ENCODE measurements at places on chromosomes 7 and 10.

DNA sequence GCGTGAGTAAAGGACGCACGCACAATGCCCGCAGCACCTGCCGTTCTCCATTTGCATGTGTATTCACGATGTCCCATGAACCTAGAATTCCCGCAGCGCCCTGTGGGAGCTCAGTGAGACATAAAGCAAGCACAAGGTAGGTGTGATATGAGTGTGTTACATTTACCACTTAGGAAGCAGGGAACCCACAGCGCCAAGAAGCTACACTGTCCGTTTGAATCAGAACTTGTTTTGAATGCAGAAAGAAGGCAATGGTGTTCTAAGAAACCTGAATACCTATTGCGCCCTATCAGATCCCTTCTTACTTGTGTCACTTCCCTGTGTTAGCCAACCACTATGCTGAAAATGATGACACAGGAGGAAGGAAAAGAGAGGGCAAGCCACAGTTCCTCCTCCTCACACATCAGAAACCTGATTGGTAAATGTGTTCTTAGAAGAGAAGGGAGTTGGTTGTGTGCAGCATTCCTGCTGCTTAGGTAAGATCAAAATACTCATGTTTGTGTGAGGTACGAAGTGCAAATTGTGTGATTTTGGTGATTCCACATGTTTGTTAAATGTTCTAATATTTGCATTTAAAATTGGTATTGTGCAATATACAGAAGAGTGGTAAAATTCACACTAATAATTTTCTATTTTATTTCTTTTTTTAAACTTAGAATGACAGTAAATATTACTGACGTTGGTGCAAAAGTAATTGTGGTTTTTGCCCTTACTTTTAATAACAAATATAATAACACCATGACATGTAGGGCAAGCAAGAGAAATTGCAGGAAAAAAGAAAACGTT is 185.4 kb downstream of the SEC23IP start:
- no peak for DNase-seq

DNA sequence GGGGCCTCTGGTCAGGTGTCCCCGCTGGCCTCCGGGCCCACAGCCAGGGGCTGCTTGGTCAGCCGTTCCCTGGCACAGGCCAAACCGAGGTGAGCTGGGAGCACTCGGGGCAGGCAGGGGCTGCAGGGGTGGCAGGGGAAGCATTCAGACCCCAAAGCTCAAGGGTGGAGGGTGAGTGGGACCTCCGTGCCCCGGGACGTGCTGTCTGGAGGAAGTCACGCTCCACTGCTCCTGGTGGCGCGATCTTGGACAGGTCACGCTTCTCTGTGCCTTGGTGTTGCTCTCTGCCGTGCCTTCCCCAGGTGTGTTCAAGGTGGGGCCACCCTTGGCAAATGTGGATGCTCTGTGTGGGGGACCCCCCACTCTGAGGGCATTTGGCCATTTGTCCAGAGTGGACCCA is 24.6 kb upstream of the ELFN1 start:
- DNase-seq: no peak

DNA sequence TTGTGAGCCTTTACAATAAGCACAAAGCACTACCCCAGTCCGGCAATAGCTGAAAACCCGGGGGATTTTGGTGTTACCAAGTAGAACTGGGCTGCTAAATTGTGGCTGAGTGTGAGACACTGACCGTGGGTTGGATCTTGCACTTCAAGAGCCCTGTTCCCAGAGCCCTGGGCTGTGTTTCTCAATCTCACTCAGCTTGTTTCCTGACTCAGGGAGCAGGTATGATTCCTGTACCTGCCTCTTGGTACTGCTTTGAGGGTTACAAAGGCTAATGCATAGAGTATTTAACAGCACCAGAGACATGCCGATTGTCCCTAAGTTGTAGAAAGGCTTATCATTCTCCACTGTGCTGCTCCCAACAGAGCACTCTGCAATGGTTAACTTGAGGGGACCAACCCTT is 134.6 kb downstream of the TEX36 start:
- DNase-seq: no peak

- no peak for DNase-seq
Observed at GRCh38 chr7:6386779-6387178, 61.0 kb downstream of the DAGLB start.

- no peak for DNase-seq
Observed at GRCh38 chr7:41870461-41871138, 167.7 kb upstream of the INHBA start.

GRCh38 chr10:133312769-133313145 is 4.0 kb downstream of the ZNF511 start:
- no peak for DNase-seq

DNA sequence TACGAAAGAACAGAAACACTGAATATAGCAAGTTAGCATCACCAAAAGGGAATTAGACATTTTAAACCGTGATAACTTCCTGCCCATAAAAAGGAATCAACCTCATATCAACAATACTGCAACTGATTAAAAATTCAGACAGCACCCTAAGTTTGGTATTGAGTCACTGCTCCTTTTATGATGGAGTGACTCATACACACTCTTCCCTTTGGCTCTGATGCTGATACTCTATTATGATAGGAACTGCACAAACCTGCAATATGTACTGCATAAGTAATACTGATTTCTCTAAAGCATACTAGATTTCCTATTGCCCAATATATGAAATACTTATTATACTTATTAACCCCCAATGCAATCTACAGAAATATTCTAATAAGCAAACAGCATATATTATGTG is 118.7 kb downstream of the PARD3 start:
- DNase-seq: no peak

GRCh38 chr7:6117533-6117932 is 86.4 kb downstream of the ANKRD61 start:
- DNase-seq: no peak

- no peak for DNase-seq
Observed at GRCh38 chr7:81777697-81778096, 7.8 kb upstream of the HGF start.

DNA sequence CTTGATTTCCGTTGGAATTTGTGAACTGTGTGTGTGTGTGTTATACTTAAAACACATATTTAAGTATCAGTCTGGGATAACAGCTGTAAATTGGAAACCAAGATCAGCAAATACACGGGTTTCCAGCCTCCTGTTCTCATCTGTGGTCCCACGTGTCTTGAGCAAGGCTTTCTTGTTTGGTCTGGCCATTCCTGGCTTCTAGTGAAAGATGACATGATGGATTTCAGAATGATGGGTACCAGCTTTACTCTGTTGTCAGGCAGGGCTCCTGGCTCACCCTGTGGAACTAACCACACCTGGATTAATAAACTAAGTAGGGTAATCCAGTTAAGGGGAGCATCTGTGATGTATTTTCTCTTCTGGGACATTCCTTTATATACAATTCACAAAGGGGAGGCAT is 346.2 kb upstream of the AOAH start:
- no peak for DNase-seq

DNA sequence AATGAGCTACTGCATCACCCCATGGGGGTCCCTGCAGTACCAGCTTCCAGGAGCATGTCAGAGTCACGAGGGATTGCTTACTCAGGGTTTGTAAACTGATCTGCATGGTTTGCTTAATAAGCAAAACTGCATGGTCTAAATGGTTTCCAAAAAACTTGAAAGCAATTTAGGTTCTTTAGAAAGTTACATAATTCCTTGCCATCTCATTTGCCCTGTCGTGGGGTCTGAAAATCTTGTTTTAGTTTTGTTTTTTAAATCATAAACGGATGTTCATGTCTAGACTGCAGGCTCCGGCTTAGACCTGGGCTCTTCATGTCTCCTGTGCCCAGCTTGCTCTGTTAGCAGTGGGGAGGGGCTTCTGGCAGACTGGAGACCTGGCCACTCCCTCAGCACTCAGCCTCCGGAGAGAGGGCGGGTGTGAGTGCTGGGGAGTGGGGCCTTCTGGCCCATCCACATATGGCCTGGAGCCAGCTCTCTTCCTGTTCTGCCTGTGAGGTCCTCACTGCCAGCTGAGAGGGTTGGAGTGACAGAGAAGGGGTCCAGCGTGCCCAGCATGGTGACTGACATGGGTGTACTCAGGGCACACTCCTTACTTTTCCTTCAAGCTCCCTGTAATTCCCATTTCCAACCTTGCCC is 17.5 kb downstream of the PRF1 start:
- DNase-seq: no peak

DNA sequence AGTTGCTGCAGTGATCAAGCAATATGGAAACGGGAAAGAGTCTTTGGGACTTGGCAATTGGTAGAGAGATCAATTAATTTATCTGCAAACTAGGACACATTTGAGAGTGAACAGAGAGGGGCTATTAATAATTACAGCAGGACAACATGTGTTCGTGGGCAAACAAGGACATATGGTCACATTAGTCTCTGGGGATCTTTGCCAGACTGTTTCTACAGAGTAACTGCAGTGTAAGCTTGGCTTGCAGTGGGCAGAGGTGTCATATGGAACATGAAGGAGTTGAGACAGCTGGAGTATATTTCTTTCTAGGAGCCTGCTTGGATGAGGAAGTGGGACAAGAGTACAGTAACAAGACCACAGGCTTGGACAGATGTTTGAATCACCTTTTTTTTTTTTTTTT is 232.1 kb upstream of the LYZL1 start:
- no peak for DNase-seq

GRCh38 chr7:138237995-138238394 is 161.7 kb downstream of the AKR1D1 start:
- no peak for DNase-seq

DNA sequence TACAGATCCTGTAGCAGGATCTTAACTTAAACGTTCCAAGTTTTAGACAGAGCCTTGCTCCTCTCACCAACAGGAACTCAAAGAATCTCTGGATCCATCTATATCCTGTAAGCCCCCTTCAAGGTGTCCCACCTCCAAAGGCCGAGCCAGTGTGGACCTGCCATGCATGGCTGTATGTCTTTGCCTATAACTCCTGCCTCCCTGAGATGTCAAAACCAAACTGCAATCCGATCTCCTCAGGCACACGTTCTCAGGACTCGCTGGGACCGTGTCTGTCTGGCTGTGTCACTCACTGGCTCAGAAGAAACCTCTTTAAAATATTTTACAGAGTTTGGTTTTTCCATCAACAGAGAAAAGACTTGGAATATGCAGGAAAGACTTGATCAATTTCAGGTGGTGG is 51.4 kb upstream of the FAM20C start:
- no peak for DNase-seq

- DNase-seq: no peak
Observed at GRCh38 chr10:19302117-19302516, 253.5 kb downstream of the MALRD1 start.

DNA sequence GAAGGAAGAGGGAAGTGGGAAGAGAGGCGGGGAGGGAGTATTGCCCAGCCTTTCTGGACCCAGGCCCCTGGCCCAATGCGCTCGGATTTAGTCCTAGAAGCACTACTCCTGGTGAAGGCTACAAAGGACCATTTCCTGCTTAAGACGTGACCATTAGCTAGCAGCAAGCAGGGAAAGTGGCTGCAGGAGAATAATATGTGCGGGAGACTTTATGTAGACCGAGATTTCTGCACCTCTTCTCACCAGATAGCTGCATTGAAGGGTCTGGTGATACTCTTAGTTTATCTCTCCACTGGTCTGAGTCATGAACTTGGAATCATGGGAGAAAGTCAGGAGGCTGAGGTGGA is 3.1 kb downstream of the VAX1 start:
- DNase-seq: no peak

GRCh38 chr10:28561531-28561930 is 28.6 kb downstream of the WAC start:
- DNase-seq: no peak

DNA sequence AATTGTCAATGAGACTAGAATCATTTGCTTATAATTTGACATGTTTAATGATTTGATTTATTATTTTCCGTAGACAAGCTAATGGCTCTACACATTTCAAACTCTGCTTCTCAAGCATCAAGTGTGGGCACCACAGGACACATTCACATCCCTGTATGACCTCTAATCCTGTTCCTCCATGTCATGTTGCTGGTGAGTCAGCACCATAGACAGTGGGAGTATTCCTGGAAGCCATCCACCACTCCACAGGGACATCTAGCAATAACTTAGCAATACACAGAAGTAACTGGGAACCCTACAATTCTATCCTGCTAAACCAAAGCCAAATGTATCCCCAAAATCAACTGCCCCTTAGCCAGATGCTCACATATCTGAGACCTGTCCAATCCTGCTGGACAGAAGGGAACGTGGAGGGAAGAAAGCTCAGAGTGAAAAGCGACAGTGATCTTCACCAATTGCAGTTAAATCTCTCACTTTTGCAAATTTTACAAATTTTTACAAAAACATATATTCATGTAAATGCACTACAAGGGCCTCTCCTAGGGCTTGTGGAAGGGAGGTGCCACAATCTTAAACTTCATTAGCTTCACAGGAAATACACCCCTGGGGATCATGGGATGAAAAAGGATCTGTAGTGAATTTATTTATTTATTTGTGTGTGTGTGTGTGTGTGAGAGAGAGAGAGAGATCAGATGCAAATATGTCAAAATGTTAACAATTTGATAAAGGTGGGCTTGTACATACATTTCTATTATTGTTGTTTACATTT is 126.5 kb downstream of the GFRA1 start:
- no peak for DNase-seq

GRCh38 chr10:92965314-92965713 is 95.3 kb upstream of the CYP26C1 start:
- no peak for DNase-seq

- no peak for DNase-seq
Observed at GRCh38 chr7:27351137-27351536, 108.5 kb downstream of the EVX1 start.

DNA sequence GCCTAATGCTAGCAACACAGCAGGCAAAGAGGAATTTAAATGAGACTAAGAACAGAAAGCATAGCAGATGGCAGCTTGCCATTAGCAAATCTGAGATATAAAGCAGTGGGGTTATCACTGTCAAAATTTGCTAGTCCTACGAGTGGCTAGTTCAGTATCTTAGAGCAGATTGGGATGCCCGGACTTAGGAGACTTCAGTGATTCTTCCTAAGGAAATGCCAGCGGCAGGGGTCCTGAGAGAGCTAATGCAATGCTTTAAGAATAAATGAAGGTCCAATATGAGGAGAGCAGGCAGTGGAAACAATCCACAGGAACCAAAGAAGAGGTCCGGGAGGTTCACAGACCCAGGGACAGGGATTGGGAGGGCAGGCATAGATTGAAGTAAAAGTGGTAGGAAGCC is 169.3 kb upstream of the NPSR1 start:
- no peak for DNase-seq

GRCh38 chr7:69751026-69751425 is 152.8 kb downstream of the AUTS2 start:
- no peak for DNase-seq

DNA sequence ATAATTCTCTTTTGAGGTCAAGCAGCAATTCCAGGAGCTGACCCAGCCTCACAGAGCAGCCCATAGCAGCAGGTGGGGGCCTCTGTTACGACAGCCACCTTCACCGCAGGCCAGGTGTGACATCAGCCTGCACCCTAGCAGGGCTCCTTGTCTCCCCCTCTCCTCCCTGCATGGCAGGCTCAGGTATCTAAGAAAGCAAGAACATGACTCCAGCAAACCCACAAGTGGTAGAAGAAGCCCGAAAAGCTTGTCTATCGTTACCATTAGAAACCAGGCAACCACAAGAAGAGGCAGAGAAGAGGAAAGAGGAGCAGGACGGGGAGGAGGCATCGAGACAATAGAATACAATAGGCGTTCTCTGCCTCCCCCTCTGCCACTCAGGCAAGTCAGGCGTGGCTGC is 104.0 kb upstream of the PRR15 start:
- no peak for DNase-seq

GRCh38 chr10:69088801-69089501 is 1.0 kb downstream of the SRGN start:
- DNase-seq: no peak

GRCh38 chr10:88725798-88726197 is 19.7 kb downstream of the LIPK start:
- no peak for DNase-seq

- no peak for DNase-seq
Observed at GRCh38 chr7:116322541-116322940, 112.2 kb downstream of the TES start.
